Tibial nerve (tissue), 4 donors: ENCODE measurements at places on chromosomes 4 and X.

DNA sequence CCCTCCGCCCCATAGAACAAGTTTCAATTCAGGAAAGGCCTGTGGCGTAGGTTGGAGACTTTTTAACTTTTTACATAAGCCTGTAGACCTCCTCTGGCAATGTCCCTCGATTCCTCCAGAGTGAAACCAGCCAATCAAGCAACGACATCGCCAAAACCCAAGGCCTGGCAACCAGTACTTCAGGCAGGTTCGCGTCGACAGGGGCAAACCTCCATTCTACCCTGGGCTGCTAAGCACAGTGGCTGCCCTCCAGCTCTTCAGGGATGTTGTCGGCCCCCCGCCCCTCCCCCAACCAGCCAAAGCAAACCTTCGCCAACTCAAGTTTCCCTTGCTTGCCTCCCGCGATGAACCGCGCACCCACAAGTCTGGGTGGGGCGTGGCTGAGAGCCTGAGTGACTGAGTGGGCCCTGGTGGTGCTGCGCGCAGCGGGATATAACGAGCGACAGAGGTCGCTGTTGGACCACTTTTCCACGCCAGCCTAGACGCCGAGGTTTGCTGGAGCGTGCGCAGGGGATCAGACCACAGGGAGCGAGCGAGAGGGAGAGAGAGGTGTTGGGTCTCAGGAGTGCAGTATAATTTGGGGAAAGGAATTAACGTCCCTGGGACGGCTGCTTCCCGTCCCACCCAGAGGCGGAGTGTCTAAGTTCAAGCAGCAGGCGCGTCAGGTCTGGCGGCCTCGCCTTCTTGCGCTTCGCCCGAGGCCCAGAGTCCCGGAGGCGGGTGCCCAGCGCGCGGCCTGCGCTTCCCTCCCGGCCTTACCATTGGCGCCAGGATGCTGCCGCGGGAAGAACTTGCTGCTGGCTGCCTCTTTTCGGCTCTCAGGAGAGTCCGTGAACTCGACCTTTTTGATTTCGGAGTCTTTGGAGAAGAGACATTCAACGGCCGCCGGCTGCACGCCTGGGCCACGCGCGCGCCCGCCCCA lies 9.0 kb upstream of the PITX2 start:
- peak; percentile 45 for DNase-seq

DNA sequence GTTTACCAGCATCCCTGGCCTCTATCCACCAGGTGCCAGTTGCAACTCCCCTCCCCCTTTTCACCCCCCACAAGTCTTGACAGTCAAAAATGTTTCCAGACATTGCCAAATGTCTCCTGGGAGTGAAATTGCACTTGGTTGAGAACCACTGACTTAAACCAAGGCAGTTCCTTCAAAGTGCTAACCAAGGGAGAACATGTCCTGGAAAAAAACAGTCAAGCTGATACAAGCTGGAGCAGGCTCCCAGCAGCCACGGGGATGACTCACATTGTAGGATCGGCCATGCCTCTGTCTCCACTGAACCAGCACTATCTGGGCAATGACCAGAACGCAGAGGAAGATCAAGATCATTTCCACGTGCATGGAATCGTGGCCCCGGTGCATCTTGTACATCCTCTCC lies 11.4 kb downstream of the RNF175 start:
- no peak for DNase-seq

DNA sequence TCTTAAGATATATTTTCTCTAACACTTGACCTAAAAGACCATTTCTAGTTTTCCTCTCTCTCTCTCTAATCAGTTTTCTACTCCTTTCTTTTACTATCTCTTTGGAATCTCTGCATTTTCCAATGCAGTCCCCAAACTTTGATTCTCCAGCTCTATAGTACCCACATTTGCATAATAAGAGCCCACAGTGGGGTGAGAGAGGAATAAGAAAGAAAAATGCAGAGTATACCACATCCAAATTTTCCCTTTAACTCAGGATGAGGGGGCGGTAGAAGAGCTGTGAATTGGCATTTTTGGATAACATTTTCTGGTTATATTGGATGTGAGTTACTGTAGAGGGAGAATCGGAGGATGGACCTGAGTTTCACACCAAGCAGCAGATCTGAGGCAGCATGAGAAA lies 74.4 kb upstream of the SOD3 start:
- no peak for DNase-seq

GRCh38 chr4:164188236-164188635 lies 565.7 kb upstream of the SMIM31 start:
- DNase-seq = no peak

DNA sequence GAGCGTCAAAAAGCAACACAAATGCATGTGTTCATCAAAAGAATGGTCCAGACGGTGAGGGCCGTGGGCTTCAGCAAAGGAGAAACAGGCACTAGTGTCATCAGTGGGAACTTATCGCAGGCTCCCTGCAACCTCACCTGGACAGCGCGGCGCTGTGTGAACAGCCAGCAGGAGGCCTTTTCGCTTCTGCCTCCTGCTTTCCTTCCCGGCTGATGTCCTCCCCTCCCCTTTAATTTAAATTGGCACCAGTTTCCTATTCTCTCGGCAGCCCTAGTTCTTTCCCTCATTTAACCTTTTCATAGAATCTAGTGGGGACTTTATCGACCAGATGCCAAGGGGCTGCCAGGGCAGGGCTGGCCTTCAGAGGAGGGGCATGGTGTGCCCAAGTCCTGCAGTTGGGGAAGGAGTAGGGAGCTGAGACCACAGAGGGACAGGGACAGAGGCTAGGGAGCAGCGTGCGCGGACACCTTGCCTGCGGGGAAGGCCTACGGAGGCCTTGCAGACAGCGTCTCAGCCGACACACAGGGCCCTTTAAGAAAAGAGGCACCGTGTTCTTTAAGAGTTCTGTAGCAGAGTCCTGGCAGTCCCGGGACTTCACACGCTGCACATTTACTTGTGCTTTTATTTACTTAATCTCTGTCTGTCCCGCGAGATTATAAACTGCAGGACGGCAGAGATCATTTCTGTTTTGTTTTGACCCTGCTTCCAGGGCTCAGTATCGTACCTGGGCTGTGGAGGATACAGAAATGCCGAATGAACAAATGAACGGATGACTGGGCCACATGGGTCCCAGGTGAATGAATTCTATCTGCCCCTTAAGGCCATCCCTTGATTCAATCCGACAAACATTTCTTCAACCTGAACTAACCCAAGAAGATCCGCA lies 8.4 kb upstream of the SORBS2 start:
- DNase-seq = no peak

GRCh38 chrX:77953302-77953701 lies 16.1 kb downstream of the PGAM4 start:
- no peak for DNase-seq

- no peak for DNase-seq
Measured at GRCh38 chr4:26522478-26522877, 32.2 kb upstream of the CCKAR start.

DNA sequence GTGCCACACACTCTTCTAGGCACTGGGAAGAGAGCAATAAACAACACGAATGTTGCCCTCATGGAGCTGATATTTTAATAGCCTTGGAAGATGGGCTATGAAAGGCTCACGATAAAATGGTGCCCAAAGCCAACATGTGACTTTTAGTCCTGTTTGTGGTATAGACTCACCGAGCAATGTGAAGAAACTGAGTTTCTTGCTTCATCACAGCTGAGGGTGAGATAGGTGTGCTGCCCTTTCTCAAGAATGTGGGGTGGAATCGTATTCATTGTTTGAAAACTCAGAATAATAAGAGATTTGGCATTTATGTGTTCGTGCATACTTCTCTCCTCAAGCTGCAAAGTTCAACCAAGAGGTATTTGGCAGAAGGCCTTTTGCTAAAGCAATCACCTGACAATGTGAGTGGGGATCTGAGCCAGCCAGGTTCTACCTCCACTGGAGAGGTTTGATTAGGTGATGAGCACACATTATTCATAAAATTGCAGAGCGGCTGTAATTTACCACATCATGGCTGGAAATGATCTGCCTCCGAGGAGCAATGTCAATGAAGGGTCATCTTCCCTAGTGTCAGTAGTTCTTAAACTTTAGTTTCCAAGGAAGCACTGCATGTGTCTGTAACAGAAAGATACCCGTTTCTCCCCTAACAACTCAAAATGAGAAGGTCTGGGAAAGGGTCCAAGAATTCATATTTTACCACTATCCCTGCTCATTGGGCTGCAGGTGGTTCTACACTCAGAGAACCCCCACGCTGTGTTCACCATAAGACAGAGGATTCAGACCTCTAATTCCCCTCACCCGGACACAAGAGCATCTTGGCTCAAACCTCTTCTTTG lies 41.9 kb upstream of the CBR4 start:
- no peak for DNase-seq

DNA sequence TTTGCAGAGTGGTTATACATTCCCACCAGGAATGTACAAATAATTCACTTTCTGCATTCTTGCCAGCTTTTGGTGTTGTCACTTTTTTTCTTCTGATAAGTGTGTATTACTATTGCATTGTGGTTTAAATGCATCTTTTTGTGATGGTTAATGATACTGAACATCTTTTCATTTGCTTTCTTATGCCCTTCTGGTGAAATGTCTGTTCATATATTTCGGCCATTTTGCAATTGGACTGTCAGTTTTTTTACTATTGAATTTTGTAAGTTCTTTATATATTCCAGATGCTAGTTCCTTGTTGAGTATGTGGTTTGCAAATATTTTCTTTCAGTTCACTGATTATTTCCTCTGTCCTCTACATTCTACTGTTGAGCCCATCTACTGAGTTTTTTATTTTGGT lies 19.4 kb upstream of the BMP2K start:
- DNase-seq = no peak

GRCh38 chrX:13179100-13179499 lies 134.7 kb upstream of the FAM9C start:
- no peak for DNase-seq

GRCh38 chr4:6953751-6954380 lies 44.2 kb downstream of the TBC1D14 start:
- DNase-seq = peak; percentile 42

DNA sequence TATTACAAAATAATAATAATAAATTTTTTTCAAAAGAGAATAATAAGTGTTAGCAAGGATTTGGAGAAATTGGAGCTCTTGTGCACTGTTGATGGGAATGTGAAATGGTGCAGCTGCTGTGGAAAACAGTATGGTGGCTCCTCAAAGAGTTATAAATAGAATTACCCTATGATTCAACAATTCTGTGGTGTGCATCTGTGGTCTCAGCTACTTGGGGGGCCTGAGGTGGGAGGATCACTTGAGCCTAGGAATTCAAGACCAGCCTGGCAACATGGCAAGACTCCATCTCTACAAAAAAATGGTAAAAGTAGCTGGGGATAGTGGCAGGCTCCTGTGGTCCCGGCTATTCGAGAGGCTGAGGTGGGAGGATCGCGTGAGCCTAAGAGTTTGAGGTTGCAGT lies 19.6 kb downstream of the MND1 start:
- DNase-seq = no peak

DNA sequence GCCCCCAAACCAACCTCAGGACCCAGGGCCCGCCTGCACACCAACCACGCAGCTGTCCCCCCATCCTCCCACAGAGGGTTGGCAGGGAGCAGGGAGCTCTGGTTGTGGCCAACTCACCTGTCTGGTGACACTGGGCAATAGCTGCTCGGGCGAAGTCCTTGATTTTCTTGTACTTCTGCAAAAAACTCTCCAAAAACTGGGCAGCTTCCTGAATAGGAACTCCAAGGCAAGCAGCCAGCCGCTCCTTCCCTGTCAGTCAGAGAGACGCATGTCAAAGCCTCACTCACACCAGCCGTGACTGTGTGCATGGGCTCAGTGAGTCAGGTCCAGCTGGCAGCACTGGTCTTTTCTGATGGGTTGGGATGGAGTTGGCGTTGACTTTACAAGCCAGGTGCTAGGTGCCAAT lies 26.4 kb downstream of the NAT8L start:
- DNase-seq = no peak

DNA sequence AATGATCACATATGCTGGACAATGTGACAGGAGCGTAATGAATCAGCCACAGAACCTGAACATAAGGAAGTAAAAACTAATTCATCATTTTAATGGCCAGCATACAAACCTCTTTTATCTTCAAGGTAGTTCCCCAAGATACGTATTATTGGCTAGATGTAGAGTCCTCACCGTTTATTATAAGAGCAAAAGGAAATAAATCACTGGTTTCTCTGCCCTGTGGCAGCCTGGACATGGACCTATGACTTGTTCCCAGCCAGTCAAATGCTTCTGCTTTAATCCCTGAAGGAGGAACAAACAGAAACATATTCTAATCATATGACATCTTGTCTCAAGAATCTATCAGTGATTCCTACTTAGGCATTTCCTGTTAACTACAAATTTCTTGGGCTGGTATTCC lies 86.8 kb upstream of the FAM241A start:
- no peak for DNase-seq

DNA sequence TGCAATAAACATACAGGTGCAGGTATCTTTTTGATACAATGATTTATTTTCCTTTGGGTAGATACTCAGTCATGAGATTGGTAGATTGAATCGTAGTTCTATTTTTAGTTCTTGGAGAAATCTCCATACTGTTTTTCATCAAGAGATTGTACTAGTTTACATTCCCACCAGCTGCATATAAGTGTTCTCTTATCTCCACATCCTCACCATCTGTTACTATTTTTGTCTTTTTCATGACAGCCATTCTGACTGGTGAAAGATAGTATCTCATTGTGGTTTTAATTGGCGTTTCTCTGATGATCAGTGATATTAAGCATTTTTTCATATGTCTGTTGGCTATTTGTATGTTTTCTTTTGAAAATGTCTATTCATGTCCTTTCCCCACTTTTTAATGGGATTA lies 202.2 kb downstream of the RAPGEF2 start:
- no peak for DNase-seq

DNA sequence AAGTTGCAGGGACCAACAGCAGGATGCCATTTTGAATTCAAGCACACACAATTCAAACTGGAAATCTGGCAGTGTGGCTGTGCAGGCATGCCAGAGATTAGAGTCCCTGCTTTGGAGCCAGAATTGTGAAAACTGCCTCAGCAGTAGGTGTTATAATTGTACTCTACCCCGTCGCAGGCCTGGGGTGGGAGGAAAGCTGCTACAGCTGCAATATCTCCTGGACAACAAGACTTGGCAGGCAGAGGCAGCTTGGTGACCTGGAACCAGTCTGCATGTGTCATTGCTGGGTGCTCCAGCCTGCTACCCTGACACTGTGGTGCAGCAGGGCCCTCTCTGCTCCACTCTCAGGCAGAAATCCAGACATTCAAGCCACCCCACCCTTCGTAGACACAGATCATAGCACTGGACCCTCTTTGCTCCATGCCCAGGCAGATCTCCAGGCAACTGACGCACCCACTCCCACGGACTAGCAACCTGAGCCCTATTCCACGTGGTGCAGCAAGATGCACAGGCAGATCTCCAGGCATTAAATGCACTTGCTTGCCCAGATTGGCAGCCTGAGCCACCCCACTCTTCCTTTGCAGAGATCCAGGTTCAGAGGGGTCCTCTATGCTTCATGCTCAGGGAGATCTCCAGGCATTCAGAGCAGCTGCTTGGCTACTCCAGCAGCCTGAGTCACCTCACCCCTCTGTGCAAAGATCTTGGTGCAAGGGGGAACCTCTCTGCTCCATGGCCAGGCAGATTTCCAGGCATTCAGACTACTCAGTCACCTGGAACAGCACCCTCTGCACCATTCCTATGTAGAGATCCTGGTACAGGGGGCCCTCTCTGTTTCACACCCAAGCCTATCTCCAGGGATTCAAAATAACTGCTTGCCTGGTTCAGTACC lies 140.5 kb downstream of the LRBA start:
- no peak for DNase-seq
